Fibroblast of skin of back (primary cell): ENCODE measurements at places on chromosomes 7 and 10.

DNA sequence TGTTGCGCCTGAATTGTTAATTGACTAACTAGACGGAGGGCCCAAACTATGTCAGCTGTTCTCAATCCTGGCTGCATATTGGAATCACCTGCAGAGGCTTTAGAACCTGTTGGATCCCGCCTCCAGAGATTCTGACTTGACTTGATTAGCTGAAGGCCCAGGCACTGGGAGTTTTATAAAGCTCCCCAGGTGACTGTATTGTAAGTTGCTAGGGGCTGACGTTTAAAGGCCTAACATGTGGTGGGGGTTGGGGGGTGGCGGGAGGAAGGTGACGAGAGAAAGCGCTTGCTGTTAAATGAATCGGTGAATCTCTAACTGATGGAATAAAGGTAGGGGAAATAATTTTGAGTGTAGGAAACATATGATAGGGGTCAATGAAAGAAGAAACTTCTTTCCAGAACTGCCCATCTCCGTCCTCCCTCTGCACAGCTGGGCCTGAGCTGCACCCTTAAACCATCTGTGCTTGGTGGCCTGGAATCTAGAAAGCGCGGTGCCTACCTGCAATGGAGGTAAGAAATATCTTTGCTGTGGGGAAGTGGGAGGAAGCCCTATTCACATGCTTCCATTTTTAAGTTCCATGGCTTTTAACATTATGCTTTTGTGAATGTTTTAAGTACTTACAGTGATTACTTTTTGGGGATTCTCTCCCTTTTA lies 225.0 kb upstream of the FAM3C start:
- DNase-seq: no peak

GRCh38 chr10:70907637-70908405 lies 19.5 kb upstream of the PCBD1 start:
- DNase-seq: no peak

GRCh38 chr10:88833723-88834122 lies 17.9 kb downstream of the ANKRD22 start:
- no peak for DNase-seq

- DNase-seq: no peak
These were observed 79.9 kb upstream of the TMEM196 start for GRCh38 chr7:19853261-19853832.

DNA sequence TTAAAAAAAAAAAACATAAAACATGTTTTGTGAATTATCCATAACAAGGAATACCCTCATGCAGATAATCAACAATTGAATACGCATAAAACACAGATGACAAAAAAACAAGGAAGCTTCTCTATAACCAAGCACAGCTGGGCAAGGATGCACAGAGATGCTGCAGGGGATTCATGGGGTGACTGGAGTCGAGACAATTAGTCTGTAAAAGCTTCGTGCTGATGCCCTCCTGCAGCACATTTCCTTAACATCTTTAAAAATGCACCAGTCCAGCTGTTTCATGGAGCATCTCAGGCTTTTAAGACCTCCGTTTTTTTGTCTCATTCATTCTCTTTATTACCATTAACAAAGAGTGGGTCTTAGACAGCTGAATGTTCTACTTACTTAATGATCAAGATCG lies 794.0 kb upstream of the C7orf33 start:
- DNase-seq: no peak

GRCh38 chr7:27241189-27242056 lies 1.2 kb upstream of the EVX1 start:
- no peak for DNase-seq

- no peak for DNase-seq
These were observed 514 bp upstream of the GAD2 start for GRCh38 chr10:26215935-26216584.

DNA sequence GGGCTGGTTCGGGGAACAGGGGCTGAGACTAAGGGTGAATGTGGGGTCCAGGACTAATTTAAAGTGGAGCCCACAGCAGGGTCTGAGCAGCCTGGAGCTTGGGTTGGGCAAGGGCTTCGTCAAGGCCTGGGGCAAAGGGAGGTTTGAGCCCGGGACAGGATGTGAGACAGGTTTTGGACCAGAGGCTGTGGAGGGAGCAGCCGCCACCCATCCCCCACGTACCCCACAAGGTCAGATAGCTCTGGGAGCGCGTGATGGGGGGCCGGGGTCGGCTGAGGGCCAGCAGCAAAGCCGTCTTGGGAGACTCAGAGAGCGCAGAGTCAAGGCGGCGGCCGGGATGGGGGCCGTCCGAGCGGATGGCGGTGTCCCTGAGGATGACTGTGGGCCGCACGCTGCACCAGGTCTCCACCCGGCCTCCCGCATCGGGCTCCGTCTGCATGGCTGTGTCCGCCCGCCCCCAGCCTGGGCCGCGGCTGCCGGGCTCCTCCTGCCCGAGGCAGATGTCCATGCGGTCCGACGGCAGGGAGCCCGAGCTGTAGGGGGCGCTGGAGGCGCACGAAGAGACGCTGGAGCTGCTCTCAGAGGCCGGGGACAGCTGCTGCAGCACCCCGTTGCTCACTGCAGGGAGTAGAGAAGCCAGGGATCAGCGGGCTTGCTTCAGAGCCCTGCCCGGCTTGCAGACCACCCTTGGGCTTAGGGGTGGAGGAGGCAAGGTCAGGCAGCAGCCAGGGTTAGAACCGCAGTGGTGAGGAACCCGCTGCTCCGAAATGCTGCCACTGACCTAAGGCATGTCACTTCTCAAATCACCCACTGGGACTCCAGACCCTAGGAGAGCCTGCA lies 12.1 kb downstream of the PDZD7 start:
- DNase-seq: peak; percentile 76

- peak; percentile 82 for DNase-seq
These were observed 145.7 kb downstream of the ELAPOR2 start for GRCh38 chr7:86913709-86914108.

DNA sequence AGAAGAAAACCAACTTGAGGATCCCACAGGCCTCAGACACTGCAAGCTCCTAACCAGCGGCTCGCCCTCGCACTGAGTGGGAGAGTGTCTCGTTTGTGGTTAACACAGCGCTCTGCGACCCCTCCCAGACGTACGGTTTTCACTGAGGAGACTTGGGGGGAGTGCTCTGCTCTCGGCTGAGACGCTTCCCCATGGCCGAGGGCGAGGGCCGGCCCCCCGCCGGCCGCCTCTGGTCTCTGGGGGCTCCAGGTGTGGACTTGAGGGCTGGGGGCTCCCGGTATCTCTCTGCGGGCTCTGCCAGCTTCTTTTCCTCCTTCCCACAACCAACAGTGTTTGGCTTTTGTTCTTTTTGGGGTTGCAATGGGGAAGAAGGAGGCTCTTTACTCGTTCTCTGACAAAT lies 118.7 kb downstream of the LARP4B start:
- no peak for DNase-seq

- peak; percentile 26 for DNase-seq
These were observed 101.6 kb downstream of the CCSER2 start for GRCh38 chr10:84429926-84430520.

DNA sequence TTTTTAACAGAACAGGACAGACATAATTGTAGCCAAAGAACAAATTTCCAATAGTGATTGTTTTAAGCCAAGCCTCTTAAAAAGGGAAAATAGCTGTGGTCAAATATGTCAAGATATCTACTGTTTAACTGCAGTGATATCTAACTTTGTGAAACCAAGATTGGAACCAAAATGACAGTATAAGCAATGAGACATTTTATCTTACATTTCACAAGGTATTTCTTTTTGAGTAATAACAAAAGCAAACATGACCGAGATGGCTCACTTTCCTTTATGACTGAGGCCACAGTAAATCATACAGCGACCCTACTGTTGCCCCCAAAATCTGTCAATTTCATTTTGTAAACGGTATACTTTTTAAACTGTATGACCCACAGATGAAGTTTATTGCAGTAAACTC lies 215.8 kb downstream of the MLLT10 start:
- DNase-seq: no peak

GRCh38 chr7:8379264-8379663 lies 54.1 kb upstream of the NXPH1 start:
- no peak for DNase-seq

GRCh38 chr7:129781928-129782817 lies 170.6 kb downstream of the UBE2H start:
- no peak for DNase-seq

GRCh38 chr7:105060923-105061322 lies 46.9 kb downstream of the KMT2E start:
- DNase-seq: peak; percentile 15

DNA sequence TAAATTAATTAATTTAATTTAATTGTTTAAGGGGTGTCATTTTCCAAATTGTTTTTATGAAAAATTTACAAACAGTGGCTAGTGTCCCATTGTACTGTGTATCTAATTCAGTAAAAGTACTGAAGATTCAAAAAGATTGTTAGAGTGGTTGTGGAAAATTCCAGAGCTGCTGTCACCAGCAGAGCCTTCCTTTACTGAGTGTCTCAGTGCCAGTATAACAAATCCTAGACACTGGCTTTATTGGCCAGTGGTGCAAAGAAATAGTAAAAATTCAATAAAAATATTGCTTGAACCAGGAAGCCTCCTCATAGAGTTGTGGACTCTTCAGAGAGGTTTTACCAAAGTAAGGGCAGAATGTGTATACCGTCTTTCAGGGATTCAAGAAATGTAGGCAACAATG lies 23.1 kb upstream of the HERPUD2 start:
- DNase-seq: no peak

GRCh38 chr7:82623812-82624211 lies 180.2 kb upstream of the CACNA2D1 start:
- peak; percentile 5 for DNase-seq

DNA sequence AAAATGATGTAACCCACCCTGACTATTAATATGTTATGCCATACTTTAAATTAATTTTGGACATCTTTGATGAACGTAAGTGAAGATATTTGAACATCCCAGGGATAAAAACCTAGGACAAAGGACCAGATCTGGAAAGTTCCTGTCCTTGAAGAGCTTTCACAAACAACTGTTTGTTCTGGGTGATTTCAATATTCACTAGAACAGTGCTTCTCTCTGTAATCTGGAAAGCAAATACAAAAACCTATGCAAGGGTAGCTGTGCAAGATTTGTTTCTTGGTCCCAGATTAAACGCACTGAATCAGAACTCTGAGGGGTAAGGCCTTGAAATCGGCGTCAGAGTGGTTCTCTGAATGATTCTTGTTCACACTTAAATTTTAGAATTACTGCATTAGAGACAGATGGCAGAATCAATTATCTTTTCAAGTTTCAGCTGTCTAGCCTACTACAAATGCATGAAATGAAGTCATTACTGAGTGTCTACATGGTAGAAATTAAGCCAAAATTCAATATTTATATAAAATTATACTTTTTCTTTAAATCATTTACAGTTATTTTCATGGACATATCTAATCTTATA lies 69.6 kb upstream of the CSTF2T start:
- no peak for DNase-seq

- DNase-seq: peak; percentile 49
These were observed 133.1 kb downstream of the BBS9 start for GRCh38 chr7:33262476-33262875.

GRCh38 chr7:134900166-134900982 lies 85.9 kb upstream of the AGBL3 start:
- no peak for DNase-seq

GRCh38 chr10:64014281-64014680 lies 493.1 kb downstream of the REEP3 start:
- DNase-seq: no peak
